ENCODE measurements at places on chromosomes 6 and 20.
A peak's percentile ranks its signal among the peaks of the same experiment; 100 is the strongest.

- DNase-seq: no peak
Measured at GRCh38 chr6:33740794-33741193, 5.9 kb downstream of the IP6K3 start.

- DNase-seq: no peak
Measured at GRCh38 chr6:115896538-115897129, 164.1 kb downstream of the FRK start.

- no peak for DNase-seq
Measured at GRCh38 chr6:147503587-147503986, 4.9 kb upstream of the SAMD5 start.

GRCh38 chr20:2872459-2873009 lies 747 bp upstream of the PTPRA start:
- DNase-seq: peak; percentile 44

DNA sequence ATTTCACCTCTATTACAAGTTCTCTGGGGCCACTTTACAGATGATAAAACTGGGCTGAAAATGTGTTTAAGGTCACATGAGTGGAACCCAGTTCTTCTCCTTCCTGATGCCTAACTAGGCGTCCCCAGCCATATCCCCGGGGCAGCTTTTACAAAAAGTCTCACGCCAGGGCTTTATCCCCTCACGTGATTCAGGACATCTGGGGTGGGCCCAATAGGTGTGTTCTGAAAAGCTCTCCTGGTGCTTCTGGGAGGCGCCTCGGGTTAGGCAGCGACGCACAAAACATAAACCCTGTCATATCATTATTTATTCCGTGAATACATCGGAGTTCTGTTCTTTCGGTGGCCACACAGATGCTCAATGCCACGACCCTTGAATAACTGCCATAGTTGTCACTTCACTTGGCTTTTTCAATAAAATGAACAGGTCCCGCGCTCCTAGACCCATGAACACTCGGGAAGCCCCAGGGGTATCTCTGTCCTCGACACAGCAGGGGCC lies 32.1 kb downstream of the SF3B5 start:
- DNase-seq: no peak

Data from activated CD8-positive, alpha-beta memory T cell treated with anti-CD3 and anti-CD28 coated beads for 1 hour (primary cell).